Stimulated activated CD8-positive, alpha-beta memory T cell treated with anti-CD3 and anti-CD28 coated beads, Interleukin-7, amount 100 ng/mL, for 1 hour (primary cell): ENCODE measurements at places on chromosomes 4 and X.

GRCh38 chr4:165464813-165465381, 86.1 kb downstream of the CPE start:
- DNase-seq = no peak

GRCh38 chr4:3636646-3637320, 104.6 kb upstream of the LRPAP1 start:
- DNase-seq = no peak

DNA sequence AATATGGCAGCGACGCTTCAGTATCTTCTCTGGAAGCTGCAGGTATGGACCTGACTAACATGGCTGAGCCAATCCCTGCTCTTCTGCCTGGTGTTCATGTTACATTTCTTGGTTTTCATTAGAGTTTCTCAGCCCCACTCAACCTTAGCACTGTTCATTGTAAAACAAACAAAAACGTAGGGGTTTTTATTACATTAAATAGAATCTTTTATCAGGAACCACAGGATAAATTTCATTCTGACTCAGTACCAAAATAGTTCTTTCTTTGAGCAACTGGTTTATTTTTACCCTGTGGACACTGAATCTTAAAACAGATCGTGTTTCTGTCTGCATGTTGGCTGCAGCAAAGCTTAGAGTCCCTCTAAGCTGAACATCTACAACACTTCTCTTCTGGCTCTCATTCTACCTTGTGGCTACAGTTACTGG, 27.1 kb downstream of the FHIP1A start:
- no peak for DNase-seq

DNA sequence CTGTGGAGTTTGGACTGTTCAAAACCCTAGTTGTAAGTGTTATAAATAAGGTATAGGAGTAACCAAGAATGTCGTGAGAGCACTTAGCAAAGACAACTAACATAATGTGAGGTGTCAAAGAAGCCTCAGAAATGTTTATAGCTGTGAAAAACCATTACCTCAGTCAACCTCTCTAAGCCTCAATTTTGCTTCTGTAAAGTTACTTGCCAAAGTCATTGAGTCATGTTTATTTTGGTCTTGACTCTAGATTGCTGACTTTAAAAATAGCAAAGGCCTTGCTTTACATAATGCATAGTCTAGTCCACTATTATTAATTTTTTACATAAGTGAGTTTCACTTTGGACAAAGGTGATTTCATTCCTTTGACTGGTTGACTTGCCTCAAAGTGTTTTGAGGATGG, 257.6 kb upstream of the CXXC4 start:
- no peak for DNase-seq

- no peak for DNase-seq
Measured at GRCh38 chr4:165563851-165564250, 185.0 kb downstream of the CPE start.

GRCh38 chr4:18508786-18509185, 487.2 kb upstream of the LCORL start:
- no peak for DNase-seq

DNA sequence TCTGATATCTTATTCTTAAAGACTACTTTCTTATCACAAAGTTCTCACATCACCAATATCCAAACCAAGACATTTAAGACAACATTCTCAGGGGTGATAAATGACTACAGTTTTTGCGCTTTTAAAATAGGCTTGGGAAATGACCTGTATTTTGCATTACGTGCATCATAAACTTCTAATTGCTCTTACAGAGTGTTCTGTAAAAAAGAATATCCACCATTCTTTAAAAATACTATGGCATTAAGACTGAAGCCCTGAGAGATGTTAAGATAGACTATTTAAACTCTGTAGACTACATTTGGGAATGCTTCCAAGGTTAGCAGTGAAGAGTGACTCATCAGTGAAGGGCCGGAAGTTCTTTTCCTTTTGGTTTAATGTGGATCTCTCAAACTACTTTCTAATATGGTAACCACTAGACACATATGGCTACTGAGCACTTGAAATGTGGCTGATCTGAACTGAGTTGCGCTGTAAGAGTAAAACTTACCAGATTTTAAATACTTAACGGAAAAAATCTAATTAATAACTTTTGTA, 518.8 kb upstream of the FTHL17 start:
- no peak for DNase-seq

GRCh38 chrX:30313322-30313721, 4.1 kb upstream of the NR0B1 start:
- no peak for DNase-seq

DNA sequence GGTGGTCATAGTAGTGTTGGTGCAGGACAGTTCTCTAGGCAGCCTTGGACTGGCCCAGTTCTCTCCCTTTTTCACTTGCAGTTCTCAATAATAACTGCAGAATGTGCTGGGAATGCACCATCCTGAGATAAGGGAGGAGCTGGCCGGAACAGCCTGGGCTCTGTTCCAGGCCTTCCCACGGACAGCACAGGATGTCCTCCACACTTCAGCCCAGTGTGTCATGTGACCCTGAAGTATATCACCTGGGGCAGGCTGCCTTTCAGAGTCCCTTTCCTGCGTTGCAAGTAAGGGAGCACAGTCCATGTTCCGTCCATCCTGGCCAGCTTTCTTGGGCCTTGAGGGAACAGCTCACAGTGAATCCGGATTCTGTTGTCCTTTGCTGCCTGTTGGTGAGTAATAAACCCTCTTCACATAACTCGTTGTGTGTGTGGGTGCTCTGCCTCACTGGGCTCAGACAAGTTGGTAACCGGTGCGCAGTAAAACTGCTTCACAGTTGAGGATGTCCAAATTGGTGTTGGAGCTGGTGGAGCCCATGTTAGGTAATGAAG, 32.3 kb upstream of the BBS12 start:
- no peak for DNase-seq

DNA sequence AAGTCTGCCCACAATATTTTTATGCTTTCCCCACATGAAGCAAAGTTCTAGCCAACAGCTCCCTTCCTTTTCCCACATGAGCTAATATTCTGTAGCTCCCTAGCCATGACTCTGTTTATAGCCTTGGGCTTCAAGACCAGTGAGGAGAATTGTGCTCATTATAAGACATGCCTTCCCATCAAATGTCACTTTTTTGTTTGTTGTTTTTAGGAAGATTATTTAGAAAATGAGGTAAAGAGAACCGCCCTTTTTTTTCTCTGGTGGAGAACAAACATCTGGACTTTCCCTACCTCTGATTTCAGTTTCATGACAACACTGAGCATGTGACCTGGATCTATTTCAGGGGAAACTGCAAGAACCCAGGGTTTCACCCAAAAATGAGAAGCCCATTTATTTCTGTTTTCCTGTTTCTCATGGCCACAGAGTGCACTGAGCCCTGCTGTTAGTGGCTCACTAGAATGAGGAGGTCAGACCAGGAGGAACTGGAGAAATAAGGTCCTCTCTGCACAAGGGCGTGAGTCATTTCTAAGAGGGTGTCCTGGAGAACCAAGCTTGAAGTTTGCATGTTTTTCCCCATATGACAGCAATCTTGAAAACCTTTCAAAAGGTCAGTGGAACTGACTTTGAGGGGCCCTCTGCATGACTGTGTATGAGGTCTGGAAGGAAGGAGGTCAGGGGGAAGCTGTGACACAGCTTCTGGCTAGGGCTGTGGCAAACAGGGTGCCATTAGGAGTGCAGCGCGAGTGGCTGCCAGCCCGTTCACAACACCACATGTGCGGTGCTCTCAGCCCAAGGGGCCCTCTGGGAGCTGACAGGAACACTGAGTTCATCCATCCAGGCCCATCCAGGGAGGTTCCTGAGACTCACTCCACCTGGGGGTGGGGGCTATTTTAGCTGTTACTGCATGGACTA, 55.2 kb downstream of the CHST7 start:
- DNase-seq = no peak

DNA sequence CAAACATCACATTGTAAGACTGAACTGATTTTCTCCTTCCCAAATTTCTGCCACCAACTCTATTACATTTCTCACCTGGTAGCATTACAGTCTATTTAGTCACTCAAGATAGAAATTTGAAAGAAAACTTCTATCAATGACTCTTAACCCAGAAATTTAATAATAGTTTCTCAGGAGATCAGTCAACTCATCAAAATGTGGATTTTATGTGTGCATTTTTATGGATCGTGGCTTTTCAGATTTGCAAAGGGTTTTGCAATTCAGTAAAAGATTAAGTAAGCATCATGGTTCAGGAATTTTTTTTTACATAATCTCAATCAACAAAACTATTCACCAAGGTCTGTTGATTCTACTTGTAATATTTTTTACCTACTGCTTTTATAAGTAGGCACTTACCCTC, 111.1 kb downstream of the CFAP299 start:
- no peak for DNase-seq

- DNase-seq = no peak
Measured at GRCh38 chr4:140140566-140140965, 13.4 kb downstream of the MAML3 start.

DNA sequence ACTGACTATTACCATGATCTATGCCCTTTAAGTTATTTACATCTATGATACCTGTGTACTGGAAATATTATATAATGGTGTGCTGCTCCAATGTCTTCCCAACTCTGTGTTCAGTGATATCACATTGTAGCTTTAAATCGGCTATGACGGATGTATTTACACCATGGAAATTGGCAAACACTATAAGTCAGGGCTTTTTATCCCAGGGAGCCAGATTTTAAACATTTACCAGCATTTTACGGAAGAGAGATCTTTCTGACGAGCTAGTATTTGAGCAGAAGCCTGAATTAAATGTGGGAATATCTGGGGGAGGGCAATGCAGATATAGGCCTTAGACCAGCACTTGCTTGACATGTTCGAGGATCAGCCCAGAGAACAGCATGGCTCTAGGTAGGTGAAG, 7.7 kb upstream of the PGM2 start:
- DNase-seq = no peak

DNA sequence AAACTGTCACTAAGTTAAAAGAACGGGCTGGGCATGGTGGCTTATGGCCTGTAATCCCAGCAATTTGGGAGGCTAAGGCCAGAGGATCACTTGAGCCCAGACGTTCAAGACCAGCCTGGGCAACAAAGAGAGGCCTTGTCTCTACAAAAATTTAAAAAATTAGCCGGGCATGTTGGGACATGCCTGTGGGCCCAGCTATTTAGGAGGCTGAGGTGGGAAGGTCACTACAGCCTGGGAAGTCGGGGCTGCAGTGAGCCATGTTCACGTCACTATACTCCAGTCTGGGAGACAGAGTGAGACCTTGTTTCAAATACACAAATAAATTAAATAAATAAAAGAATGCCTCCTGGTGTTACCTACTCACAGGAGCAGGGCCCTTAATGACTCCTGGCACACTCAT, 69.5 kb downstream of the APBB2 start:
- DNase-seq = no peak

GRCh38 chr4:9899306-9900055, 118.0 kb downstream of the DRD5 start:
- DNase-seq = no peak

DNA sequence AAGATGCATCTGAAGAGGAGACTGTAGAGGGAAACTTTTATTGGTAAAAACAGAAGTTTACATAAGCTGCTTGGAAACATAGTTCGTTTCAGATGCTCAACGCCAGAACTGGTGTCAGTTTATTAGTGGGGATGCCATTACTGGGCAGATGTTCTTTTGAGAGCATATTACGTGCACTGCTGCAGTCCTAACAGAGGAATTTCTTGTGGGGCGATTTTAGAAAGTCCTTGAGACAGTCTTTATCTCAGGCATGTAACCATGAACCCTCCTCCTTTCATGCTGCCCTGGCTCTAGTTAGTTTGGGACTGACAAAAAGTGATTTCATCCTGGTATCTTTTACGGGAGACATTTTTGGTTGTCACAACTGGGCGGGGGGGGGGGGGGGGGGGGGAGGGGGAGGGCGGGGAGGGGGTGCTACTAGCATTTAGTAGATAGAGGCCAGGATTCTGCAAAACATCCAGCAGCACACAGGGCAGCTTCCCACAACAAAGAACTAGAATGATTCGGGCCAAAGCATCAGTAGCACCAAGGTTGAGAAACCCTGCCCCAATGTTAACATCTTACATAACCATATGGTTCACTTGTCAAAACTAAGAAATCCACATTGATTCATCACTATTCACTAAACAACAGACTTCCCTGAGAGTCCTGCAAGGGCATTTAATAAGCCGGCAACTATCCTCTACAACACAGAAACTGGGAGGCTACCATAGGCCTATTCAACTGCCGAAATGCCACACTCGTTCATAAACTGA, 118.6 kb upstream of the FTHL17 start:
- no peak for DNase-seq

GRCh38 chrX:96464880-96465558, 219.6 kb upstream of the DIAPH2 start:
- DNase-seq = no peak

DNA sequence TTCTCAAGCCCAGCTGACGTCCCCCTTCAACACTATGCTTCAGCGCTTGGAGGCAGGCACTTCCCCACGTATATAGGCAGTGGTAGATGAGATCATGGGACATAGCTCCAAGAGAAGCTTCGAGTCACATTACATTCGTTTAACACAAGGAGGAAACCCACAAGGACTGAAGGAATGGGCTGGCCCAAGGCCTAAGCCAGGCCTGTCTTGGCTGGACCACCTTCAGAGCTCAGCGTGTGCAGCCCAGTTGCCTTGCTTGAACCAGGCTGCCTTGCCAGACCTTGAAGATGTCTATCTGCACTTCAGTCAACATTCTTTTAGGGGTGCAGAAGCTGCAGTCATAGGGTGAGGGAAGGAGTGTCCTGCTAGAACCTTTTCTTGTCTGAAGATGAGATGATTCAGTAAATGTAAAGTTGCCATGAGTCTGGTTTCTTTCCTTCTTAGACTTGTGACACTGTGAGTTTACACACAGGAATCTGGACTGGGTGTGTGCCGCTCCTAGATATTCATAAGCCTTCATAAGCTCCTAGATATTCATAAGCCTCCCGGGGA, 144.1 kb upstream of the RBPJ start:
- no peak for DNase-seq

DNA sequence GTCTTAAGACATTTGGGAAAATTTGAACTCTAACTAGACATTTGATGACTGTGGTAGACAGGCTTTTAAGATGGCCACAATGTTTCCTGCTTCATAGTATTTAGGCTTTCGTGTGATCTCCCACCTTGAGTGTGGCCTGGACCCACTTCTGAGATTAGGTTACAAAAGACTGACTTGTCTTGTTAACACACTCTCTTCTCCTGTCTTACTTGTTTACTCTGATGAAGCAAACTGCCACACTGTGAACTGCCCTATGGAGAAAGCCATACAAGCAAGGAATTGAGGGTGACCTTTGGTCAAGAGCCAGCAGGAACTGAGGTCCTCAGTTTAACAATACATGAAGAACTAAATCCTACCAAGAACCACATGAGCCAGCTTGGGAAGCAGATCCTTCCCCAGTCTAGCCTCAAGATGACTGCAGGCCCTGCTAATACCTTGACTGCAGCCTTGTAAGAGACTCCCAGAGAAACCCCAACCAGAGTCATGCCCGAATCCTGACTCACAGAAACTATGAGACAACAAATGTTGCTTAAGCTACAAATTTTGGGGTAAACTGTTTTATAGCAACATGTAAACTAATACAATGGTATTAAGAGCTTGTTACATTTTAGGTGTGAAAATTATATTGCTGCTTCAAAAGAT, 20.3 kb downstream of the UBA6 start:
- DNase-seq = no peak

DNA sequence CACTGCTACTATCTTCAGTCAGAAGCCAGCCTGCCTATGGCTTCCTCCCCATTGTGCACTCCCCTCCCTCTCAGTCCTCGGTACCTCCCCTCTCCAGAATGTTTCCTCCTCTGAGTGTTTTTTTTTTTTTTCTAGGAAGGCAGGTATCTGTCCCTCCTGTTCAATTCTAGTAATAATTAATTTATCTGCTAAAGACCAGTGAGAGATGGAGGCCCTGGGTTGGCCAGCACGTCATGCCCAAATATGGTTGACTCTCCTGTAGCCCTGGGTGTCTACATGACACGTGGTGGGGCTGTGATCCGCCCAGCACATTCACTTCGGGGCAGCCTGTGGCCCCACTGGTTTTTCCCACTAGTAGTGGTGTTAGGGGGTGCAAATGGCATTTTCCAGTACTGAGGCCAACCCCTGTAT, 1.8 kb downstream of the FLNA start:
- no peak for DNase-seq
